ENCODE measurements at places on chromosomes 1 and 21.
A peak's percentile ranks its signal among the peaks of the same experiment; 100 is the strongest.

DNA sequence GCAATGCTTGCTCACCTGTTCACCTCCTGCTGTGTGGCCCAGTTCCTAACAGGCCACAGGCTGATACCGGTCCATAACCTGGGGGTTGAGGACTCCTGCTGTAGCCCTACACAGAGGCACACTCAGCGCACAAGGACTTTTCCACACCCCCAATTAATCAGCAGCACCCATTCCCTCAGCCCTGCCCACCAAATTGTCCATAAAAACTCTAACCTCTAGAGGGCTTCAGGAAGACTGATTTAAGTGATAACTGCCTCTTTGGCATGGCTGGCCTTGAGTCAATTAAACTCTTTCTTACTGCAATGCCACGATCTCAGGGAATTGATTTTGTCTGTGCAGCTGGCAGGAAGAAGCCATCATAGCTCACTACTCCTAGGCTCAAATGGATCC is 71.3 kb upstream of the MUTYH start:
- DNase-seq, result no peak

DNA sequence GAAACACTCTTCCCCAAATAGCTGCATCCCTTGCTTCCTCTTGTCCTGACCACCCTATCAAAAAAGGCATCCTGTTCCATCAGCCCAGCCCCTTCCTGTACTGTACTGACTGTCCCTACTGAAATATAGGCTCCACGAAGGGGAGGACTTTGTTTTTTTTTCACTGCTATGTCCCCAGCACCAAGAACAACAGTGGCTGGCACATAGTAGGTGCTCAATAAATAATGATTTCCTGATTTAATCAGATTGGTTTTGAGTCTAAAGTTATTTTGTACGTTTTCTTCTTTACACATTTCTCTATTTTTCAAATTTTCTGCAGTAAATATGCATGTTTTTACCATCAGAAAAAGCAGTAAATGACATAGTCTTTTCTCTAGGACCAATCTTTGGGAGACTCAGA is 73.9 kb downstream of the CD58 start:
- no peak for DNase-seq

- DNase-seq, result no peak
Measured at GRCh38 chr1:48552903-48553606, 81.1 kb upstream of the SPATA6 start.

DNA sequence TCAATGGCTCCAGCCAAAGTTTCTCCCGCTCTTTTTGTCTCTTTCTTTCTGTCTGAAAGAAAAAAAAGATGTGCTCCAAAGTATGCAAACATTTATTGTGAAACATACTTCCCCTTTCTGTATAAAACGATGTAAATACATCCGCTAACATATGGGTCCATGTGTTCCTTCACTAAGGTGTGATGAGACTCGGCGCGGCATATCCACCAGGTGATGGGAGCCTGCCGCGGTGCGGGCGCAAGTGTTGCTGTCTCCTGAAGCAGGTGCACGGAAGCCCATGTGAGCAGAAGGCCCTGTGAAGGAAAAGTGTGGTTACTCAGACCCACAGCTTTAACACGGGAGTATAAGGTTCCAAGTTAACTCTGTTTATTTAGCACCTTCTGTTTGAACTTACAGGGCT is 466.6 kb upstream of the C1orf87 start:
- DNase-seq, result no peak

DNA sequence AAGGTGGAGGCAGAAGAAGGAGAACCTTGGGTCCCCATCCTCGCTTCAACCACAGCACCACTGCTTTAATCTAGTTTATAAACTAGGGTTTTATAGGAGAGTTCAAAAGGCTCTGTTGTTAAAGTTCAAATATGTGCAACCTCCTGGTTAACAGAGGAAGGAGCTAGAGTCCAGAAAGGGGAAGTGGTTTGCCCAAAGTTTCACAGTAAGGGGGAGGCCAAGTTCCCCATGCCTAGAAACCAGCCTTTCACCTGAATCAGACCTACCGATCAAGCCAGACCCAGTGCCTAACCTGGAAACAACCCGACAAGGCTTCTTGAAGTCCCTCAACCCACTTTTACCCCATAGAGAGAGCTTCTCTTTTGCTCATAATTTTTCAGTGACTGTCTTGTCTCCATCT is 106.5 kb downstream of the PLPP3 start:
- DNase-seq, result no peak

DNA sequence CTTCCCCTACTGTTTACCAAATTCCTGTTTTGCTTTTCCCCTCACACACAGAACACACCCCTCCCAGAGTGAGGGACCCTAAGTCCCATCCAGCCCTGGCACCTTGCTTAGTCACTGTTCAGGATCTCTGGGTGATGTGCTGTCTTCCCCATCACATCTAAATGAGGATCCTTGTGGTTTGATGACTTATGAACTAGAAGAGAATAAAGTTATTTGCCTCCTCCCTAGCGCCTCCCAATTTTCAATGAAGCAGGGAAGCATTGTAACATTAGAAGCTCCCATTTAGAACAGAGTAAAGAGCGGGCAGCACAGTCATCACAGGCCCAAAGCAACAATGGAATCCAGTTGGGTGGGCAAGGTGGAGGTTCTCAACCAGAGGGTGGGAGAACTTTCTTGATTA is 27.0 kb downstream of the DISC1 start:
- no peak for DNase-seq

- peak; percentile 8 for DNase-seq
Measured at GRCh38 chr1:13813398-13814012, 113.5 kb downstream of the PRDM2 start.

DNA sequence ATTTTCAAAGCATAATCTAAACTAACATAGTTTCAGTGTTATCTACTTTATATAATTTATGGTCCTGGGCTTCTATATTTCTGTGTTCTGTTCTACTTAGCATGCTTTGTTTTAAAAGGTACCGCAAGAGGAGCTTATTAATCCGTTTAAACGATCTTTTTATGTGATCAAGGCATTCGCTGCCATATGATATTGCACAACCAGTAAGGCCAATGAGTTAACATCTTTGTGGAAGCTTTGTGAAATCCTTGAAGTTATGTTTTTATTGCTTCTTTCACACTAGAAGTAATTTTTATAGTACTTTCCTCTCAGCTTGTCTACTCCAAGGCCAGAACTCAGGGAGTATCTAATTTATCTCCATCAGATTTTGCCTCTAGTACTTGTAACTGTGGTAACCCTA is 8.9 kb downstream of the LRRC8C start:
- no peak for DNase-seq

DNA sequence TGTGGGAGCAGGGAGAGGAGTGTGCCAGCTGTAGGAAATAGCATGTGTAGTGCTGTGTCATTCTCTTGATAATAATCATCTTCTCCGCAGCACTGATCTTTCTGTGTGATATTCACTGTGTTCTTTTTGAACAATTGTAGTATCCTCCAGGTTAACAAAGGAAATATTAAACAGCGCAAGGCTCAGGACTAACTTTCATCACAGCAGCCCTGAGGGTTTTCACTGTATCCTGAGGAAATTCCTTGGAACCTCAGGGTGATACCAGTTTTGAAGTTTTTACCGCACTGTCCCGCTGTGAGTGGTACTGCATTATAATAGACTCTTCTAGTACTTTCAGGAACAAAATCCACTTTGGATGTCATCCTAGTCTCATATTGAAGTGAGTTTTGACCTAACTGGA is 228.4 kb upstream of the COA6 start:
- DNase-seq, result no peak

- no peak for DNase-seq
Measured at GRCh38 chr1:223733898-223734852, 21.8 kb downstream of the CAPN2 start.

DNA sequence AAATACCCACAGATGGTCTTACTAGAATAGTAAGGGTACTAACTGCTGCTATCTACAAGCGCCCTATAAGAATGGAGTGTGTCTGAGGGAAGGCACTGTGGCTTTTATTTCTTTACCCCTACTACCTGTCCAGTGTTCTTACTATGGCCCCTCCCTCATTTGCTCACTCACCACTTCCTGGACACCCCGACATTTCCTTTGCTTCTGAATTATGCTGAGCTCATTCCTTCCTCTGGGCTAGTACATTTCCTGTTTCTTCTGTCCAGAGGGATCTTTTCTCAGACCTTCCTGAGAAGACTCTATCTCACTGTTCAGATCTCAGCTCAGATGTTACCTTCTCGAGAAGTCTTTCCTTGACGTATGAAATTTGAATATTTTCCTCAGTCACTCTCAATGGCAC is 192.1 kb upstream of the DAB1 start:
- no peak for DNase-seq

GRCh38 chr1:154767315-154768240 is 102.5 kb downstream of the KCNN3 start:
- no peak for DNase-seq

DNA sequence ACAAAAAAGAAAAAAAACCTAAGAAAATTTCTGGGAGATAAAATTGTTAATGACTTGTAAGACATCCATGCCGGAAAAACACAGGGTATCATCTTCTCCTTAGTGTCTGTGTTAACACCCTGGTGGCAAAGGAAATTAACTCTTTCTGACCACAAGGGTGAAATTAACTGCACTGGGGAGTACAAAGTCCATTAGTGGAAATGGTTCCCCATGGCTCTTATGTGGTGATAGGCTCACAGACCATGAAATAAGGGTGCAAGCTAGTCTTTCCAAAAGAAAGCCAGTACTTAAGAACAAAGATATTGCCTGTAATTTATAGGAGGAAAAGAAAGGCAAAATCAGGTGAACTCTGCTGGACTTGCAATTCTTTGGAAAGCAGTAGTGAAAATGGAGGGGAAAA is 185.4 kb downstream of the LRRIQ3 start:
- no peak for DNase-seq

DNA sequence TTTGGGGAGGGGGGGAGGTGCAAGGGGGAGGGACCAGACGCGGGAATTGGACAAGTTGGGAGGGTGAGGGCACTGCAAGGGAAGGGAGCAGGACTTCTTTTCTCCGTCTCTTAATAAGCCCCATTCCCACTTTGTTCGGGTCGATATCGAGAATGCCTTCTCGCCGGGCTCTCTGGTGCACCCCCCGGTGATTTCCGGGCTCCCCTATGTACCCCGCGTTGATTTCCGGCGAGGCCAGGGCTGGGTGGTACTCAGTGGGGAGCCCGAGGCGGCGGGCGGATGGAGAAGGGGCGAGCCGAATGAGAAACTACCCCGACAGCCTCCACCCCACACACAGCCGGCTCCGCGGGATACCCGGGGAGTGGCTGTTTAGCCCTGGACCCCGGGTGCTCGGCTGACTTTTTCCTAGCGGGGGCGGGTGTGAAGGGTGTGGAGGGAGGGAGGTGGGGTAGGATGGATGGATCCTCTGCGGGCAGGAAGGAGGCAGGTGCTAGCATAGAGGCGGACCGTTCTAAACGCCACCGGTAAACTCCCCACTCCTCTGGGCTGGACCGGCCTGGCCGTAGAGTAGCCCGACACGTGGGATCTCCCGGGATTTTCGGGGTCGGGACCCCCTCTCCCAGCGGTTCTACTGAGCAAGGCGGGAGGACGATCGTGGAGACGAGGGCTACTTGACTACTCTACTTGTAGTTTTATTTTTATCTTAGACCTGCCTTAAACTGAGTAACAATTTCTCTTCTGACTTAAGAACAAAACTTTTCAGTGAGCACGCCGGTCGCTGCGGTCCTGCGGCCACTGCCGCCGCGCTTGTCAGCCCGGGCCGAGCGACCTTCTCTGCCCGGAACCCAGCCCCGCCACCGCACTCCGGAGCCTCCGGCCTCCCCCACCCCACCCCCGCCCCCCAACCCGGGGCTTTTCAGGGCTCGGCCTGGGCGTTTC is 1.0 kb downstream of the RNF220 start:
- DNase-seq, result no peak

- DNase-seq, result no peak
Measured at GRCh38 chr1:25135909-25136308, 96.4 kb downstream of the SYF2 start.

DNA sequence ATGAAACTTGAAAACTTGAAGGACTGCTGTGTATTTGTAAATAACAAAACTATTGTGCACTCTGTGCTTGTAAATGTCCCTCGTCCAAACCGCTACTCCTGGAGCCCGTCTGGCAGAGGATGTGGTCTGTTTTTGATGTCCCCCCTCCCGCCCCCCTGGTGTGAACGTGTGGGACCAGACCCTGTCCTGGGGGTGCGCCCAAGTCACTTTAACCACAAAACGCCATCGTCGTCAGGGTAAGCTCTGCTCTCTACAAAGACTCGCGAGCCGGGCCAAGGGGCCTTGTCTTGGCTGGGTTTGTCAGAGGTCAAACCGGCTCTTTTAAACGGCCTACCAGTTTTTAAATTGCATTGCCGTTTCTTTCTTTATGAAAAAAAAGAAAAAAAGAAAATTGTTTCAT is 87.4 kb upstream of the TMEM51 start:
- no peak for DNase-seq

GRCh38 chr1:232784794-232785193 is 20.4 kb upstream of the MAP10 start:
- DNase-seq, result no peak

- DNase-seq, result no peak
Measured at GRCh38 chr1:59389847-59390246, 93.0 kb downstream of the FGGY start.

- DNase-seq, result no peak
Measured at GRCh38 chr1:905071-905749, 18.5 kb upstream of the SAMD11 start.

DNA sequence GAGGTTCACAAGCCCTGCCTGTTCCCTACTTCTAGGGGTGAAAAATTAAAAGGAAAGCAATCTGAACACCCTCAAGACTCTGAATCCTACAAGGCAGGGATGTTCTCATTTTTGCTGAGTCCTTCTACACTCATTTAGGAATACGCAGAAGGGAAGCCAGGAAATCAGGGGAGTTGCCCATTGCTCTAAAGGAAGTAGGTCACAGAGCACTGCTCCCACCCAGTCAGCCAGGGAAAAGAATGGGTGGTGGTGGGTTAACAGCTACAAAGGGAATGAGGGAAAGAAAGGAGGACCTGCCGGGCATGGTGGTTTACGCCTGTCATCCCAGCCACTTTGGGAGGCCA is 2.4 kb upstream of the CTTNBP2NL start:
- no peak for DNase-seq

DNA sequence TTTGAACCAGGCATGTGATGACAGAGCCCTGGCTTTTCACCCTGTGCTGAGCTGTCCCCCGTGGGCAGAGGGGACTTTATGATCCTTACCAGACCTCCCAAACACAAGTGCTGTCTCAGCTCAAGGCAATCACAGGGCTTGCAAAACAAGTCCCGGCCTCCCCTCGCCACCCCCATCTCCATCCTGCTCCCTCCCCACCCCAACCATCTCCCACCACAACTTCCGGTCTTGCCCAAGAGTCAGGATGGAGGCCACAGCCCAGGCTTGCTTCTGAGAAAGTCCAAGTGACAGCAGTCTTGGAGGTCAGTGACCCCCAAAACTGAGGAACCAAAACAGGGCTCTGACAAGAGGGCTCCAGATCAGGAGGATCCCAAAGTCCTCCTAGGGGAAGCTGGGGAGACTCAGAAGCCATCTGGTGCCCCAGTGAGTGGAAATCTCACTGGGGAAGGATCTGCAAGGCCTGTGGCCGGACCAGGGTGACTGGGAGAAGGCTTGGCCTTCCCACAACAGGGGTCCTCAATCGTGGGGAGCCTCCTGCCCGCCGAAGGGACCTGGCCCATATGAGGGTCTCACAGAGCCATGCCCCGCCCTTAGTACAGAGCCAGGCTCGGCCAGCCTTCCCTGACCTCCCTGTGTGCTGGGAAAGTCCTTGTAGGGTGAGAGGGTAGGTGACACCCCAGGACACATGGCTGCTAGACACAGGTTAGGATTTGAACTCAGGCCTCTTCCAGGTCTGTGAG is 4.5 kb upstream of the SDC3 start:
- DNase-seq, result no peak
